ENCODE measurements at places on chromosomes 2 and 18.

DNA sequence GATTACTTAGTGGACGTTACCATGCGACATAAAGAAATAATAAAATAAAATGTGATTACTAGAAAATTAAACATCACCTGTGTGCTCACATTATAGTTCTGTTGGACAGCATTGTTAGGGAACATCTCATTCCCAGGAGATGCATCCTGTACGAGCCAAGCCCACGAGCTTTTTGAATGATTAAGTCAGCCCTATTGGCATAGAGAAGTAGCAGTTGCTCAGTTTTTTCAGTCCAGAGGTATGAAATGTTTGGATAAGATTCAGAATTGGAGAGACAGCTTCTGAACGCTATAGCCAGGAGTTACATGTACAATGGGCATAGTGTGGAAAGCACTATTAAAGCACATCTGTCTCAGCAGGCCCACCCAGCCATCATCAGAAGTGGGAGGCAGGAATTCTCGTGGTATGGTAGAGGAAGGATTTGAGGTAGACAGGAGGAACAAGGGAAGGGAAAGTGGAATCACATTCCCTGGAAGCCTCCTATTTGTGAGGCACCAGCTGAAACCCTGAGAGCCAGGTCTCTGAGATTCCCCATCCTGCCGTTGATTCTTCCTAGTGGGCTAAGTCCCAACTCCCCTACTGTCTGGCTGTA, 8.6 kb downstream of the SPATS2L start:
- DNase-seq = no peak

DNA sequence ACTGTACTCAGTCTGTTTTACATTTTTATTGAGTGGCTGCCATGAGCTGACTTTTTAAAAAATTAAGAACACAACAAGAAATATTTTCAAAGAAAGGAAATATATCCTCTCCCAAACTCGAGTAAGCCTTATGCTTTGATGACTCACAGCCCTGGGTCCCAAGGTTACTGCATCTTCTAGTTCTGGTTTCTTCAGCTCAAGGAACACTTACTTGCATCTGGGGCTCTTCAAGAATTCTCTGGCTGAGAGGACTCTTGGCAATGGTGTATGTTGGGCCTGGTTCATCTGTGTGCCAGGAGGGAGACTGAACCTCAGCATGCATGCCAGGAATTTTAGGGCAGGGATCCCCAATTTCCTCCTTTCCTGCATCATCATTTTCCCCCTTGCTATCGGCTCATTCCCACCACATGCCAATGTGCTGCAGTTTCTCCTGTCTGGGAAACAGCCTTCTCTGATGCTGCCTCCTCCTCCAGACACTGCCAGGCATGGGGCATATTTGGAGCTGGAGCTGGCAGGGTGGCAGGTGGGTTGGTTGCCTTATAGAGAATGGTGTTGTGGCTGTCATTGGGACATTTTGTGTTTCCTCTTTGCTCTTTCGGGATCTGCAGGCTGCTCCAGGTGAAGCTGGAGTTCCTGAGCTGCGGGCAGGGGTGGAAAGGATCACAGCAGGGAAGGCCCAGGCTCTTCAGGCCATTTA, 192.2 kb upstream of the HS6ST1 start:
- no peak for DNase-seq

GRCh38 chr2:240387669-240388358, 47.6 kb upstream of the GPC1 start:
- DNase-seq = peak; percentile 47

DNA sequence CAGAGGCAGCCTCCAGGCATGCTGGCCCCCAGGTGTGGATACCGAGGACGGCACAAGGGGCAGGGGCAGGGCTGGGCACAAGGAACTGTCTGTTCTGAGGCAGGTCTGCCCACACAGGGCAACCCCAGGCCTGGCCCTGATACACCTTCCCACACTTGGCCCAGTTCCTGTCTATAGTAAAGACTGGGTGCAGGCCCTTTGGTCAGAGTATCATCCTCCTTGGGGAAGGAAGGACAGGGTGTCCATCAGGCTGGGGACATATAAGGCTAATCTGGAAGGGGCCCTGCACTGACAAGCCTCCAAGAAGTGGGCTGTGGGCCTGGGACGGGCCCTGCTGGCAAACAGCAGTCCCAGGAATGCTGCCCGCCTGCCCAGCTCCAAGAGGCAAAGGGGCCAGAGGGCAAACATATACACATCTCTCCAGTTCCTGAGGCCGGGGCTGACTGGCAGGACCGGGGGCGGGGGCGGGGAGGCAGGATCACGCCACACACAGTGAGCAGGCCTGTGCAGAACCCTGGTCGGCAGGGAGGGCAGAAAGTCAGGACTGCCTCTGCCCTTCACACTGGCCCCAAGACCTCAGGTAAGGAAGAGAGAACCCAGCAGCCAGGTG, 18.9 kb downstream of the SDC1 start:
- DNase-seq = no peak

- no peak for DNase-seq
Observed at GRCh38 chr2:184589261-184589660, 9.1 kb upstream of the ZNF804A start.

- no peak for DNase-seq
Observed at GRCh38 chr2:198700319-198700718, 757.4 kb downstream of the SATB2 start.

GRCh38 chr18:6741232-6741663, 11.7 kb downstream of the ARHGAP28 start:
- DNase-seq = no peak

Data from omental fat pad (tissue), 4 donors.